ENCODE measurements at places on chromosomes 11 and 22.

- peak overlapping the region; percentile 18 for H3K4me3 ChIP-seq
- DNase-seq, result peak; percentile 37
- no peaks in the 10 kb centered on the region for H3K36me3 ChIP-seq
Measured at GRCh38 chr11:102560555-102561011, 30.0 kb upstream of the MMP7 start.

- no peak for DNase-seq
- H3K36me3 ChIP-seq, result no peaks in the 10 kb centered on the region
- H3K4me1 ChIP-seq, result no peaks in the 10 kb centered on the region
- H3K27me3 ChIP-seq, result peaks cover 7% of the 10 kb centered on the region
- H3K27ac ChIP-seq, result no peak overlapping the region
Measured at GRCh38 chr11:131192628-131193027, 177.8 kb upstream of the NTM start.

DNA sequence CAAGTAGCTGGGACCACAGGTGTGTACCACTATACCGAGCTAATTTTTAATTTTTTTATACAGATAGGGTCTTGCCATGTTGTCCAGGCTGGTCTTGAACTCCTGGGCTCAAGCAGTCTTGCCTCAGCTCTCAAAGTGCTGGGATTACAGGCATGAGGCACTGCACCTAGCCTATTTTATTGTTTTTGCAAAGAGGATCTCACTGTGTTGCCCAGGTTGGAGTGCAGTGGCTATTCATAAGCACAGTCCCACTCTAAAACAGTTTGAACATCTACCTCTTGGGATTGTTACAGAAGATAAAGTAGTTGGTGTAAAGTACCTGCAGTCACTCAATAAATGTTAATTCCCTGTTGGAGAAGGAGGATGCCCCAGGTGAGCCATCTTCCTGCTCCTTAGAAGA, 29.1 kb downstream of the XRCC6 start:
- no peaks in the 10 kb centered on the region for H3K36me3 ChIP-seq
- no peaks in the 10 kb centered on the region for H3K27me3 ChIP-seq
- no peak overlapping the region for H3K4me3 ChIP-seq
- no peaks in the 10 kb centered on the region for H3K4me1 ChIP-seq
- H3K27ac ChIP-seq, result no peak overlapping the region

DNA sequence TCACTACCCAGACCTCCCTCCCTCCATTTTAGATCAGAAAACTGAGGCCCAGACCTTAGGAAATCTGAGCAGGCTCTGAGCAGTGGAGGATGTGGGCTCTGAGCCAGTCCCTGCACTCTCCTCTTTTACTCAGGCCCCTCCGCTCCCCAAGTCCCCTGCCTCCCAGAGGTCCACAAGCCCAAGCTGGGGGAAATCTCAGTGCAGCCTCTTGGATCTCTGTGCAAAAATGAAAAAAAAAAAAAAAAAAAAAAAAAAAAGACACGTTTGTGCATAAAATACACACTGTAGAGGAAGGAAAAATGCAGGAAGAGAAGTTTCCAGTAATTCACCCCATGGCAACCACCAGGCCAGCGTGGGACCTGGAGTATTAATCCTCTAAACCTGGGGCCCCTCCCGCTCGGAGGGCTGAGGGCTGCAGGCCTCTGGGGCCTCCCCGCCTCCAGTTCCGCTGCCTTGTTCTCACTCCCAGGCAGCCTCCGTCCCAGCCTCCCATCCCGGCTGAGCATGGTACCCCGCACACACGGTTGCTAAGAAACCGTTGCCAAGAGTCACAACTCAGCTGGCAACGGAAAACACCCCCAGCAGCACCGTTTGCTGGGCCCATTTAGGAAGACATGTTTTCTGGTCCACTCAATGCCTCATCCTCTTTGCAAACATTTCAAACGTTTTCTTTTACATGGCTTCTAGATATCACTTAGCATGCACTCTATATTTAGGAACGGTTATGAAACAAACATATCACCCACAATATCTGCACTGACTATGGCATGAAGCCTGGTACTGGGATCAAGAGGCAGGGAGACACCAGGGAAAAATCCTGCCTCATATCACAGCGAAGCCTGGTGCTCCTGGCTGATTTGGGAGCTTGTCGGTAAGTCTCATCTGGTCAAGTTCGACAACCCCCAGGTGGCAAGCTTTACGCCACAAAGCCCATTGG, 227.5 kb downstream of the CTTN start:
- H3K27me3 ChIP-seq, result no peaks in the 10 kb centered on the region
- no peak for DNase-seq
- no peak overlapping the region for H3K4me3 ChIP-seq
- no peaks in the 10 kb centered on the region for H3K36me3 ChIP-seq

- H3K4me3 ChIP-seq, result no peak overlapping the region
- no peak overlapping the region for H3K27ac ChIP-seq
- no peaks in the 10 kb centered on the region for H3K27me3 ChIP-seq
- no peak for DNase-seq
Measured at GRCh38 chr11:23202611-23203010, 342.3 kb upstream of the CCDC179 start.

- no peak overlapping the region for H3K27ac ChIP-seq
- no peaks in the 10 kb centered on the region for H3K4me1 ChIP-seq
- H3K4me3 ChIP-seq, result no peak overlapping the region
- H3K36me3 ChIP-seq, result no peaks in the 10 kb centered on the region
- no peaks in the 10 kb centered on the region for H3K27me3 ChIP-seq
Measured at GRCh38 chr11:125995313-125995712, 49.5 kb downstream of the VSIG10L2 start.

GRCh38 chr11:58546841-58547240, 28.8 kb downstream of the LPXN start:
- no peaks in the 10 kb centered on the region for H3K4me1 ChIP-seq
- H3K4me3 ChIP-seq, result no peak overlapping the region
- no peak for DNase-seq
- no peak overlapping the region for H3K27ac ChIP-seq
- no peaks in the 10 kb centered on the region for H3K36me3 ChIP-seq

DNA sequence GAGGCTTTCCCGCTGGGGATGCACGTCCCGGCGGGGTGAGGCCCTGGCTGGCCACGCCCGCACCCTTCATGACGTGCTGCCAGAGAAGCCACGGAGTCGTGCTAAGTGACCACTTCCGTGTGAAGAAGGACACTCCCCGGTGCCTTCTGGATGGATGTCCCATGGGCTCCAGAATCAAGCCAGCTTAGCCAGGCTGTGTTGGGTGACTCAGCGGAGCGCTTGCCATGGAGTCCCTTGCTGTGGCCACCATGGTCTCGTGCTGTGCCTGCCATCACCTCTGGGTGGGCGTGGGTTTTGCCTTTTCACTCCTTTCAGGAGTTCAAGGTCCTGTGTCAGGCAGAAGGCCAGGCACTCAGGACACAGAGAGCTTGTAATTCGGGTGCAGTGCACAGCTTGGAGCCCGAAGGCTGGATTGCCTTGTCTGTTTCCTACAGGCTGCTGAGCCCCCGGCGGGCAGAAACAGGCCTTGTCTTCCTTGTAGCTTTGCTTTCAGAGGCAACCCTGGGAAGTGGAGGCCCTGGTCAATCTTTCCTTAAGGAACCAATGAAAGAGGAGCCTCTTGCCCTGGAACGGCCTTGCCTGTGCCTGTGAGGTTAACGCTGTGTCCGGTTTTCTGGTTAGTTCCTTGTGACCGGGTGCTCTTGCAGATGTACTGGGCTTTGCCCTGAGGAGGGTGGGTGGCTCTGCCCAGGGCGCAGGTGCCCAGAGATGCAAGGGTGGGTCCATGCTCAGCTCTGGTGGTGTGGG, 268.6 kb downstream of the TBC1D22A start:
- H3K27me3 ChIP-seq, result no peaks in the 10 kb centered on the region
- H3K36me3 ChIP-seq, result no peaks in the 10 kb centered on the region
- DNase-seq, result no peak
- peak overlapping the region; percentile 84 for H3K27ac ChIP-seq

DNA sequence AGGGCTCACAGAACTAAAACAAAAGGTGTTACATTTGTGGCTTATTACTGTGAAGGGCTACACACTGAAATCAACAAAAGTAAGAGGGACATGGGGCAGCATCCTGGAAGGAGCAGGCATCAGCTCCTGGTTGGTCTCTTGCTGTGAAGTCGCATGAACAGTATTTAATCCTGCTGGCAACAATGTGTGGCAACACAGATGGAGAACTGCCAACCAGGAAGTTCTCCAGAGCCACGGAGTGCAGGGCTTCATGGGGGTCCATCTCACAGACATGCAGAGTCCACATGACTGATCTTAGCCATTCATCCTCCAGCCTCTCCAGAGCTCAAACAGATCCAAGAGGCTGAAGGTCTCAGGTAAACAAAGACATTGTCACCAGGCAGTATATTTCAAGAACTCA, 32.8 kb upstream of the FGF3 start:
- no peaks in the 10 kb centered on the region for H3K27me3 ChIP-seq
- H3K36me3 ChIP-seq, result no peaks in the 10 kb centered on the region
- H3K4me1 ChIP-seq, result no peaks in the 10 kb centered on the region
- no peak overlapping the region for H3K4me3 ChIP-seq

- DNase-seq, result no peak
- H3K36me3 ChIP-seq, result no peaks in the 10 kb centered on the region
- no peak overlapping the region for H3K4me3 ChIP-seq
- no peaks in the 10 kb centered on the region for H3K27me3 ChIP-seq
- H3K27ac ChIP-seq, result no peak overlapping the region
Measured at GRCh38 chr11:67345920-67346819, 7.2 kb downstream of the POLD4 start.

DNA sequence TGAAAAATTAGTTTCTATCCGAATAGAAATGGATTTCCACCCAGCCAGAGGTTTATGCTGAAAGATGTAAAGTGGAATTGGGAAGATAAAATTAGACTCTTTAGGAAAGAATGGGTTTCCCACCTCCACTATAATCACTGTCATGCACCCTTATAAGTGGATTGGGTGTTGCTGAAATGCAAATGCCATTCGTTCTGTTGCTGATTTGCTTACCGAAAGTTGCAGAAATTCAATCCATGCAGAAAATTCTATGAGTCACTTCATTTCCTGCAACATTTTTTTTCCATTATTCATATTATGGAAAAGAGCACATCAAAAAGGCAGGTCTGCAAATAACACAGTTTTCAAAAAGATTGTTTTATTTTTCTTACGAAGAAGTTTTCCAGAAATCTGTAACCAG, 65.6 kb downstream of the LDLRAD3 start:
- H3K4me3 ChIP-seq, result no peak overlapping the region
- H3K27ac ChIP-seq, result no peak overlapping the region
- no peaks in the 10 kb centered on the region for H3K27me3 ChIP-seq
- no peaks in the 10 kb centered on the region for H3K4me1 ChIP-seq

DNA sequence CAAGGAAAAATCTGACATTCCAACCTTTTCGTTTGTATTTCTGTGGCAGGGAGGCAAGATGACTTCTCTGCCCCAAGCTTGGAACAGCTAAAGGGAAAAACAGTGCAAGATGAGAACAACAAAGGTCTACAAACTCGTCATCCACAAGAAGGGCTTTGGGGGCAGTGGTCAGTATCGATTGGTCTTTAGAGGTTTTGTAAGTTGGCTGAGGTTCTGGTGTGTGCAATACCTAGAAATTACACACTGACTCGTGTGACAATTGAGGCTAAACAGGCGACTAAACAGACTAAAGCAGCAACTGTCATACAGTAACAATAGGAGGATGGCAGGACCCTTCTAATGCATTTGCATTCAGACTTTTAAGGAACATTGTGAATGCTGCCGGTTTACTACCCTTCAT, 994 bp downstream of the DEPDC5 start:
- no peak overlapping the region for H3K4me3 ChIP-seq
- no peaks in the 10 kb centered on the region for H3K27me3 ChIP-seq
- no peaks in the 10 kb centered on the region for H3K36me3 ChIP-seq
- no peaks in the 10 kb centered on the region for H3K4me1 ChIP-seq
- DNase-seq, result no peak
- H3K27ac ChIP-seq, result peak overlapping the region; percentile 90

GRCh38 chr11:101770648-101771047, 144.2 kb upstream of the CEP126 start:
- no peak for DNase-seq
- no peak overlapping the region for H3K27ac ChIP-seq
- no peaks in the 10 kb centered on the region for H3K36me3 ChIP-seq
- H3K27me3 ChIP-seq, result no peaks in the 10 kb centered on the region

- H3K27me3 ChIP-seq, result no peaks in the 10 kb centered on the region
- H3K36me3 ChIP-seq, result no peaks in the 10 kb centered on the region
- no peak overlapping the region for H3K4me3 ChIP-seq
Measured at GRCh38 chr11:45037434-45038005, 86.8 kb upstream of the TP53I11 start.

DNA sequence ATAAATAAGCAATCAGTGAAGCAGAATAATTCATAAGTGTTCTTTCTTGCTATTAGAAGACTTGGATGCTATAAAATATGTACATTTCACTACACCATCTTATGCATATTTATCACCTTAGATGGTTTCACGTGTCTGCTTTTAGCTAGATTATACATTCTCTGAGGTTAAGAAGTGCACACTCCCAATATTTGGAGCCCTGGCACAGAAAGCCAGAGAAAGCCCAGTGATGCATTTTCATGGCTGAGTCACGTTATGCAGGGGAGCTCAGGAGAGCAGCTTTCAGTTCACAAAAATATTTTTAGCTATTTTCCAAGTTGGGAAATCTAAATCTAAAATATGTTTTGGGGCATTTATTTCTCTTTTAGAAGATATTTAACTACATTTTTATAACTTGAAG, 5.1 kb upstream of the TP53AIP1 start:
- no peak overlapping the region for H3K27ac ChIP-seq
- H3K36me3 ChIP-seq, result no peaks in the 10 kb centered on the region
- H3K4me1 ChIP-seq, result no peaks in the 10 kb centered on the region
- no peak for DNase-seq
- no peak overlapping the region for H3K4me3 ChIP-seq

- H3K27me3 ChIP-seq, result no peaks in the 10 kb centered on the region
- H3K4me3 ChIP-seq, result no peak overlapping the region
- H3K36me3 ChIP-seq, result no peaks in the 10 kb centered on the region
Measured at GRCh38 chr22:28029201-28029948, 110.3 kb upstream of the PITPNB start.

GRCh38 chr11:27057091-27057780, 16.6 kb downstream of the BBOX1 start:
- no peak for DNase-seq
- no peaks in the 10 kb centered on the region for H3K36me3 ChIP-seq

- H3K27me3 ChIP-seq, result no peaks in the 10 kb centered on the region
- DNase-seq, result no peak
- H3K27ac ChIP-seq, result no peak overlapping the region
- no peaks in the 10 kb centered on the region for H3K4me1 ChIP-seq
Measured at GRCh38 chr22:25869771-25870170, 127.8 kb downstream of the MYO18B start.

DNA sequence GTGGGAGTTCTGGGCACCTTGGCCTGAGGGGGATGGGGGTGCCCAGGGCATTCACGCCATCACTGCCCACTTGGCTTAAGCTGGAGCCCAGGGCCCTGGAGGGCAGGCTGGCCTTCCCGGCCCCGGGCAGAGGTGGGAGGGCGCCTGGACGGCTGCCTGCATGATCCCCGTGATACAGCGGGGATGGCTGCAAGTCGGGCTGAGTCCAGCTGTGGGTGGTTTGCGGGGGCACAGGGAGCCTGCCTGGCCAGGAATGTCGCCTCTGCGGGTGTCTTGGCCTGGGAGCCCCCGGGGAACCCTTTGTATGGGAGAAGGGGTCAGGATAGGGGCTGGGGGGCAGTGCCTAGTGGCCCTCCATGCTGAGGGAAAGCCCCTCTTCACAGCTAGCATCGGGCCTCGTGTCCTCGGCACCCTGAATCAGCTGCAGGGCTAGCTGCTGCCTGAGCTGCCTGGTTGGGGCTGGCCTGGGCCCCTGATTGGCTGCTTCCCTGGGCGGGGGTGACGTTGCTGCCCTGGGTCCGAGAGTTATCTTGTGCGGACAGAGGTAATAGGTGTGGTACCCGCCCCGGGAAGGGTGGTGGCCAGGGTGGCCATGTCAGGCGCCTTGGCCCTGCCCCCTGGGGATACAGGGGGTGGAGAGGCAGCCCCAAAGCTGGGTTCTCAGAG, 8.3 kb downstream of the BRSK2 start:
- no peak overlapping the region for H3K4me3 ChIP-seq
- no peak for DNase-seq
- no peaks in the 10 kb centered on the region for H3K4me1 ChIP-seq
- H3K27ac ChIP-seq, result no peak overlapping the region

Measured in uterus (tissue), 4 donors.